ENCODE measurements at places on chromosomes 11 and 22.

- no peak for DNase-seq
Measured at GRCh38 chr11:70846781-70847655, 405.4 kb downstream of the SHANK2 start.

DNA sequence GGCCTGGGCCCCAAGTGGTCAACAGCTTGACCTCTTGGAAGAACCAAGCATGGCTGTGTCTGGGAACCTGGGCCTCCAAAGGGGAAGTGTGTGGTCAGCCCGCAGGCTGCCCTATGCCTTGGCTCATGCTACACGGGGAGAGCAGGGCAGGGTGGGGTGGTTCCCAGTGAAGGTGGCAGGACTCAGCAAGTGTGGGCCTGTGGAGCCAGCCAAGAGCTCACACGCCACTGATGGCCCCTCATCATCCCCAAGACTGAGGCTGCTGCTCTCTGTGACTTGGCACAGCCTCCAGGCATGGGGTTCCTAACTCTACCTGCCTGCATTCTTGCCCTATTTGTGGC lies 15.9 kb upstream of the DGCR8 start:
- no peak for DNase-seq

DNA sequence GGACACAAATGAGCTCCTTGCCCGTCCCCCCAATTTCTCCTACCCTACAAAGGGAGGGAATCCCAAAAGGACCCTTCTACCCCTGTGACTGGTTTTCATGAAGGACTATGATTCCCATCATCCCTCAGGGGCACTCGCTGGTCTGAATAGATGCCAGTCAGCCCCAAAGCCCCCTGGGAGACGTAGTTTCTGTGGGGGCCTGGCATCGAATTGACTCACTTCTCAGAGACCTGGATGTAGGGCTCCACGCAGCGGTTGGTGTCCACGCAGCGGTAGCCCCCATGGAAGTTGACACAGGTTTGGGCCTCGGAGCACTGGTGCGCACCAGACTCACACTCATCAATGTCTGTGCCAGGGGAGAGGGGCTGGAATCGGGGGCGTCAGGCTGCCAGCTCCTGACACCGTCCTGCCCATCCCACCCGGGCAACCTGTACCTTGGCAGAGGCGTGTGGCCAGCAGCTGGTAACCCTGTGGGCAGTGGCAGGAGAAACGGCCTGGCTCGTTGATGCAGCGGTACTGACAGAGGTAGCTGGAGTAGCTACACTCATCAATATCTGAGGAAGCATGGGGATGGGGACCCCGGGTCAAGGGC lies 4.4 kb downstream of the EFEMP2 start:
- no peak for DNase-seq

GRCh38 chr11:95304777-95305176 lies 73.8 kb upstream of the SESN3 start:
- no peak for DNase-seq

DNA sequence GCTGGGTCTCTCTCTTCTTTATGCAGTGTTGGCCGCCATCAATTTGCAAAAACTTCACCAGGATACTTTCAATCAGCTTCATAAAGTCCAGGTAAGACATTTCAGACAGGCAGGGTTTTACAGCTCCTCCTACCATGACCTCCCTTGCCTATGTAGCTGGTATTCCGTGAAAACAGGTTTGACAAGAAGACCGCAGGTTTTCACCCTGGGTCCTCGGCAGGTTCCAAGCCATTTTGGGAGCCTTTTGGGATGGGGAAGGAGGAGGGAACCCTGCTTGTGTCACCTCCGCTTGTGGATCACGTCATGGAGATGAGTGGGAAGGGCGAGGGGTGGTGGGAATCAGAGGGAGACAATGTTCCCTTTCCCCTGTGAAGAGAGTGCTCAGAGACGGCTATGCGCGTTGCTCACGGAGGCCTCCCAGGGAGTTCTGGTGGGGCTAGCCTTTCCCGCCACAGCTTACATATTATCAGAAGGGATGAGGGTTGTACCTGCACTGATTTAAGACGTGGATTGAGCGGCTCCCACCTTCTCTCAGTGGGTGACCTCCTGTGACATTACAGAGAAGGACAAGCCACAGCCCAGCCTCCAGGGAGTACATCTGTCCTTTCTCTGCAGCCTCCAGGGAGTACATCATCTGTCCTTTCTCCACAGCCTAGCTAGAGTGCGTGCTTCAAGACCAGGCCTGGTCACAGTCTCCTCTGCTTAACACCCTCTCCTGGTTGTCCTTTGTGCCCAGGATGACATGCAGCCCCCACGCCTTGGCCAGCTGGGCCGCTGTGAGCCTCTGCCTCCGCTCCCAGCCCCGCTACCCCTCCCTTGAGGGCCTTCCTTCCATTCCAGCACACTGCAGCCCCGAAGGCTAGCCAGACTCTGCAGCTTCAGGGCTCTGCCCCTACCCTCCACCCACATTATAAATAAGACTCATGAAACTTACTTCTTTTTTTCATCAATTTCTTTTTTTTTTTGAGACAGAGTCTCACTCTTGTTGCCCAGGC lies 17.2 kb downstream of the GLB1L3 start:
- DNase-seq: no peak

- DNase-seq: no peak
Measured at GRCh38 chr22:31337178-31337577, 9.0 kb downstream of the PATZ1 start.

- DNase-seq: no peak
Measured at GRCh38 chr11:29087200-29087812, 929.5 kb downstream of the KCNA4 start.

DNA sequence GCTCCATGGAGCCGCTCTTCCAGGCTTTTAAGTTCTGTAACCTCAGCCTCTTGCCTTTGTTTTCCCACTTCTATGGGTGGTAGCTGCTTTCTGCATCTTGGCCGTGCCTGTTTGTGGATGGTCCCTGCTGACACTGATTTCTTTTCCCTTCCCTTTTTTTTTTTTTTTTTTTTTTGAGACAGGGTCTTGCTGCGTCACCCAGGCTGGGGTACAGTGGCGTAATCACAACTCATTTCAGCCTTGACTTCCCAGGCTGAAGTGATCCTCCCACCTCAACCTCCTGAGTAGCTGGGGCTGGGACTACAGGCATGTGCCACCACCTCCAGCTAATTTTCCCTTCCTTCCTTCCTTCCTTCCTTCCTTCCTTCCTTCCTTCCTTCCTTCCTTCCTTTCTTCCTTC lies 57.7 kb upstream of the EP300 start:
- no peak for DNase-seq

Data from Jurkat, Clone E6-1 (cell line).